Choroid plexus epithelial cell (primary cell): ENCODE measurements at places on chromosomes 12 and 14.
A peak's percentile ranks its signal among the peaks of the same experiment; 100 is the strongest.

DNA sequence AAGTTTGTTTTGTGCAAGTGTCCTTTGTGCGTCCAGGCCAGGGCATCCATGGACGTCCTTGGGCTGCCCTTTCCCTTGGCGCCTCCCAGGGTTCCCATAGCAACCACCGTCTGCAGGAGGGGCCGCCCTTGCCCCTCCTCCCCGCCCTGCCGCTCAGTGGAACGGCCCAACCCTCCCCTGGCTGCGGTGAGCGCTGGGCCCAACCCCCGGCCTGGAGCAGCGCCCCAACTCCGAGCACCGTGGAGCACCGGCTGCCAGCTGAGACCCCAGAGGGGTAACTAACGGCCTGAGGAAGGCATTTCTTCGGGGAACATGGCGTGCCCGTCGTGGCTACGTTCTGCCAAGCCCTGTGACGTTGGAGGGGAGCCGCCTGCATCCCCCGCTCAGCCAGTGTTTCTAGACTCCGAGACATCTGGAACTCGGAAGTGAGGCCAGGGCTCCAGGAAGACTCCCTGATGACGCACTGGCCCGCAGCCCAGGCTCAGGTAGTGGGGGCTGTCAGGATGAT is 5.3 kb upstream of the ACACB start:
- peak; percentile 89 for DNase-seq

GRCh38 chr12:52442600-52443061 is 8.5 kb upstream of the KRT75 start:
- peak; percentile 74 for DNase-seq

GRCh38 chr14:23362200-23362599 is 2.8 kb downstream of the EFS start:
- peak; percentile 41 for DNase-seq

DNA sequence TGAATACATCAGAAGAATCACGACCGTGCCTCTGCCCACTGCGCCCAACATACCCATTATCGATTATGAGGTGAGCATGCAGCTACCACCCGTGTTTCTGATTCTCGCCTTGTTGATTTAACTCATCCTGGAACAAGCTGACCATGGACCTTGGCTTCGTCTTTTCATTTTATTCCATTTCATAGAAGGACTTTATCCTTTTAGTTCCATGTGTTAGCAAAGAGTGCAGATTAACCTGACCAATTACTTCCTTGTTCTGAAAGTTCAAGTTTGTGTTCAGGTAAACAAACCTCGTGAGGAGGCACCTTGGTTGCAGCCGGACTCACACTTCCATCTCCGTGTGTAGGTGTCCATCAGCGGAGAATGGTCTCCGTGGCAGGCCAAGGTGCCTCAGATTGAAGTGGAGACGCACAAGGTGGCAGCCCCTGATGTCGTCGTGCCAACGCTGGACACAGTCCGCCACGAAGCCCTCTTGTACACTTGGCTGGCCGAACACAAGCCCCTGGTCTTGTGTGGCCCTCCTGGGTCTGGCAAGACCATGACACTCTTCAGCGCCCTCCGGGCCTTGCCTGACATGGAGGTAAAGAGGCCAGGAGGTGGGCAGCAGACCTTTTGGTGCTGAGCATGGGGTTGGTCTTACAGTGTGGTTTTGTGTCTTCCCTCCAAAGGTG is 52.2 kb downstream of the DYNC1H1 start:
- DNase-seq: no peak

DNA sequence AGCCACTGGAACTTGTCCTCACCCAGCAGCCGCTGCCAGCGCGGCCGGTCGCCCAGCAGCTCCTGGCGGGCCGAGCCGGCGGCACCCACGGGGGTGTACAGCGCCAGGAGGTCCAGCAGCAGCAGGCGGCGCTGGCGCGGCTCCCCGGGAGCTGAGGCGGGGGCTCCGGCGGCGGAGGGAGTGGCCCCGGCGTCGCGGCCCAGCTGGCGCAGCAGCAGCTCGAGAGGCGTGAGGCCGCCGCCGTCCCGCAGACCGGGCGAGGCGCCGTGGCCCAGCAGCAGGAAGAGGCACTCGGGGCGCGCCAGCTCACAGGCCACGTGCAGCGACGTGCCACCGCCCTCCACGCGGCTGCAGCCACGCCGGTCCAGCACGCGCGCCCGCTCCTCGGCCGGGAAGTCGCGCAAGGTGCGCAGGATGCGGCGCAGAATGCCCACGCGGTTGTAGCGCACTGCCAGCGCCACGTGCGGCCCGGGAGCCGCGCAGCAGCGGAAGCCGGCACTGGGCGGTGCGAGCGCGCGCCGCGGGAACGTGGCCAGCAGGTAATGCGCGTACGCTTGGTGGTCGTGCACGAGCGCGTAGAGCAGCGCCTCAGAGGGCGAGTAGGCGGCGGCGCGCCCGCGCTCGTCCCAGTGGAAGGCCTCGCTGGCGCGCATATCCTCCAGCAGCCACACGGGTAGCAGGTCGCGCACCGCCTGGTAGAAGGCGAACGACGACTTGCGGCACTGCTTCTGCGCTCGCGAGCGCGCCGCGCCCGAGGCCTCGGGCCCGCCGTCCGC is 2.3 kb downstream of the ANKRD9 start:
- DNase-seq: no peak

GRCh38 chr12:104602406-104602805 is 145.7 kb downstream of the CHST11 start:
- DNase-seq: no peak

DNA sequence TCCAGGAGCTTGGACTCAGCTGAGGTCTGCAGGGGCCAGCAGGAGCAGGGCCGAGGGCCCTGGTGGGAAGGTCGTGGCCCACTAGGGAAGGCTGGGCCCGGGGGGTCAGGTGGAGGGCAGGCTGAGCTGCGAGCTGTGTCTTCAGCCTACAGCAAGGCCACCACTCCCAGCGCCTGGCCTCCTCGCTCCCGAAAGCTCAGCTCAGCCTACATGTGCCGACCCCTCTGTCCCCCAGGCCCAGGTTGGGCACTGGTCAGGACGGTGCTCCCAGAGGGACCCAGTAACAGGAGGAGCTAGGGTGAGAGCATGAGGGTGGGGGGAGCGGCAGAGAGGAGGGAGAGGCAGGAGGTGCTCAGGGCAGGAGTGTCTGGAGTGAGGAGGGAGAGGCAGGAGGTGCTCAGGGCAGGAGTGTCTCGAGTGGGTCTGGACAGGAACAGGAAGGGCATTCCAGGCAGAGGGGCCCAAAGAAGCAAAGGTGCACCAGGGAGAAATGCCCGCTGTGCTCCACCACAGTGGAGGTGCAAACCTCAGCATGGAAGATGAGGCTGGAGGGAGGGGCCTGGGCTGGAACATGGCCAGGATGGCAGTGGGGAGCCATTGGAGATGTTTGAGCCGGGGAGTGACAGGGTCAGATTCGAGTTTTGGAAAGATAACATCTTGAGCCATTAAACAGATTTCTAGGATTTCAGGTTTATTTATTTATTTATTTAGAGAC is 29.1 kb upstream of the GPR132 start:
- no peak for DNase-seq

GRCh38 chr12:50282721-50283228 is 545 bp downstream of the LIMA1 start:
- peak; percentile 45 for DNase-seq

- DNase-seq: no peak
These were observed 15.2 kb upstream of the NAA30 start for GRCh38 chr14:57375156-57375555.
